Activated T-helper 1 cell treated with anti-CD3 and anti-CD28 coated beads, Interleukin-12 subunit alpha, Interleukin-12 subunit beta, Interleukin-2, Interleukin-4 antibody, amounts not matched to agents 30 ng/mL and 10 ng/mL and 1 ng/mL, durations not matched to agents 14 hours and 24 hours and 36 hours (primary cell): ENCODE measurements at places on chromosomes 1 and 21. TPM values are rescaled to one million over a fixed set of nuclear protein-coding genes. Genes with fewer than 3 reads are reported as not detected.

The LORICRIN gene
- not detected in 2 replicates for total RNA-seq

The ADAMTS5 gene
- total RNA-seq: not detected in 2 replicates

The GBP4 gene
- total RNA-seq: 36.8 and 37.5 TPM in 2 replicates

The SLC44A3 gene
- total RNA-seq: not detected in 2 replicates

The S100A12 gene
- not detected in 2 replicates for total RNA-seq

The PLEKHO1 gene
- 27.1 and 35.4 TPM in 2 replicates for total RNA-seq

The CNST gene
- total RNA-seq: 27.0 and 30.8 TPM in 2 replicates

The SYT6 gene
- not detected in 2 replicates for total RNA-seq

The DIO1 gene
- not detected in 2 replicates for total RNA-seq

The UTS2 gene
- not detected in 2 replicates for total RNA-seq
